ENCODE measurements at places on chromosomes 12 and 14.

DNA sequence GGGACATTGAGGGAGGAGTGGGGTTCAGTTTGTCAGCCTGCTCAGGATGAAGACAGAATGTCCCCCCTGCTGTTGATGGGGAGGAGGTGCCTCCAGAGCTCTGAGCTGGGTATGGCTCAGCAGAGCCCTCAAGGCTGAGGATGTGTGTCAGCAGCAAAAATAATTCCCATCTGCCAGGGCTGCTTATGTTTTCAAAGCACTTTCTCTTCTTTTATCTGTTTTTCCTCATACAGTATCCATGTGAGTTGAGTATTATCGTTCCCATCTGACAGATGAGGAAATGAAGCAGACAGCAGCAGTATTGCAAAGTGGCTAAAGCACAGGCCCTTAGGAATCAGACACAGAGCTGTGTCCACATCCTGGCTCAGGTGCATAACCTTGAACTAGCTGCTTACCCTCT, 94.1 kb downstream of the SLC8A3 start:
- no peak for DNase-seq

GRCh38 chr12:119089380-119090013, 89.2 kb upstream of the HSPB8 start:
- DNase-seq: no peak

DNA sequence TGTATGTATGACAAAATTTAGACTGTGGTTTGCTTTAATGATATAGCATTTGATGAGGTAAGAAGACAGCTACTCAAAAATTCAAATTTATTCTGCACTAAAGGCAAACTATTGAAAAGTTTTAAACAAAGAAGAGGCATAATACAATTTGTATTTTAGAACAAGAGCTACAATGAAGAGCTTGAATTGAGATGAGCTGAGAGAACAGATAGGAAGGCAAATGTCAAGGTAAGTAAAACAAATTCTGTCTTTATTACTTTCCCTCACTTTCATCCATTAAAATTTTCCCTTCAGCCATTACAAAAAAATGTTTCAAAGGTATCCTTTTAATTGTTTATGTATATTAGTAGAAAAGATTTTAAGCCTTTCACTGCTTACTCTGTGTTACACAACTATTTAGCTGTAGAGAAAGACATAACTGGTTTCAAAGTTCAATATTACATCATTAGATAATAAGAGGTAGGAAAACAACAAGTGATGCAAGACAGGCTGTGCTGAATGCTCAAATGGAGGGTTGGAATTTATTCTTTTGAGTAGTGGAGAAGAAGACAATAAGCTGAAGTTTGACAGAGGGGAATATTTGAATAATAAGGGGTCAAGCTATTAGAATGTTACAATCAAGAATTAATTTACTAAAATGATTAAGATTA, 1334.1 kb downstream of the FSCB start:
- DNase-seq: no peak

DNA sequence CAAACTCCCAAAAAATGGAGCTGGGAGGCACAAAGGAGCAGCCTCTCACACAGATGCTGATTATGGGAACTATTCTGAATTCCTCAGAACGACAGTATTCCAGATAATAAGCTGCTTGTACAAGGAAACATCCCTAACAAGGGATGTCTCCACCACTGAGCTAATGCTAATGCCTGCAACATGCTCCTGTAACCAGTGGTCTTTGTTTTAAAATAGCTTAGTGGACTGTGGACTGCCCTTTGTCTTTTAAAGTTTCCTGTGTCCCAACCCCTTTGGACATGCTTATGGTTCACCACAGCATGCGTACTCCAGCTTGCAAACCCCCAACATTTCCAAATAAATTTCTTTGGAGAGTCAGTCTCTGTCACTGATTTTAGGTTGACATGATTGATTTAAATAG, 16.4 kb upstream of the PITPNM2 start:
- DNase-seq: no peak

DNA sequence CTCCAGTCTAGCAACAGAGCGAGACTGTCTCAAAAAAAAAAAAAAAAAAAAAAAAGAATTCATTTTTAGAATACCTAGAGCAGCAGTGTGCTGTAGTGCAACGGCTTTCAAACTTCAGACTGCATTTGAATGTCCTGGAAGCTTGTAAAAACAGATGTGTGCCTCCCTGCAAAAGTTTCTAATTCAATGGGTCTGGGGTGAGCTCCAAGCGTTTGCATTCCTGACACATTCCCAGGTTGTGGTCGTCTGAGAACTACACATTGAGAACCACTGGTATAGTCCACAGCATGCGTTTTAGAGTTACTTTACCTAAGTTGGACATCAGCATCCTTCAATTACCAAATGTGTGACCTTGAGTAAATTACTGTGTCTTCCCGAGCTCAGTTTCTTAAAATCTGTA, 816.8 kb downstream of the NRXN3 start:
- DNase-seq: no peak

DNA sequence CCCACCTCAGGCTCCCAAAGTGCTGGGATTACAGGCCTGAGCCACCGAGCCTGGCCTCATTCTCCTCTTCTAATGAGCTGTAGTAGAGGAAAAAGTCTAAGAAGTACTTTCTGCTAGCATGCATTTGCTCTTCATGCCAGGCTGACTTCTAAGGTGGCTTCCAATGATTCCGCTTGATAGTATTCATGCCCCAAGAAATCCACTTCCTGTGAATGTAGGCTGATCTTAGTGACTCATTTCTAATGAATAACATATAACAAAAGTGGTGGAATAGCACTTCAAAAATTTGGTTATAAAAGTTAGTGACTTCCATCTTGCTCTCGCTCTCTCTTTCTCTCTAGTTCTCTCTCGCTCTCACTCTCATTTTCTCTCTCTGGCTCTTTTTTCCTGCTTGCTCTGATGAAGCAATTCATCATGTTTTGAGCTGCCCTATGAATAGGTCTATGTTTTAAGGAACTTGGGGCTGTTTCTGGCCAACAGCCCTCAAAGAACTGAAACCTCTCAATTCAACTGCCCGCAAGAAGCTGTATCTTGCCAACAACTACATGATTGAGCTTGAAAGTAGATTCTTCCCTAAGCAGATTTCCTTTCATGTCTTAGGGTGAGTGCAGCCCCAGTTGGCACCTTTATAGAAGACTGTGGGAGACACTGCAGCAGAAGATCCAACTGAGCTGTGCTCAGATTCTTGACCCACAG, 282.9 kb downstream of the RMST start:
- no peak for DNase-seq

- no peak for DNase-seq
Observed at GRCh38 chr12:100539202-100539601, 34.3 kb upstream of the GAS2L3 start.

- DNase-seq: no peak
Observed at GRCh38 chr12:107732365-107732764, 28.6 kb downstream of the PRDM4 start.

GRCh38 chr12:116880213-116880816, 926 bp downstream of the HRK start:
- no peak for DNase-seq

- no peak for DNase-seq
Observed at GRCh38 chr14:90555126-90556011, 158.5 kb downstream of the CALM1 start.

DNA sequence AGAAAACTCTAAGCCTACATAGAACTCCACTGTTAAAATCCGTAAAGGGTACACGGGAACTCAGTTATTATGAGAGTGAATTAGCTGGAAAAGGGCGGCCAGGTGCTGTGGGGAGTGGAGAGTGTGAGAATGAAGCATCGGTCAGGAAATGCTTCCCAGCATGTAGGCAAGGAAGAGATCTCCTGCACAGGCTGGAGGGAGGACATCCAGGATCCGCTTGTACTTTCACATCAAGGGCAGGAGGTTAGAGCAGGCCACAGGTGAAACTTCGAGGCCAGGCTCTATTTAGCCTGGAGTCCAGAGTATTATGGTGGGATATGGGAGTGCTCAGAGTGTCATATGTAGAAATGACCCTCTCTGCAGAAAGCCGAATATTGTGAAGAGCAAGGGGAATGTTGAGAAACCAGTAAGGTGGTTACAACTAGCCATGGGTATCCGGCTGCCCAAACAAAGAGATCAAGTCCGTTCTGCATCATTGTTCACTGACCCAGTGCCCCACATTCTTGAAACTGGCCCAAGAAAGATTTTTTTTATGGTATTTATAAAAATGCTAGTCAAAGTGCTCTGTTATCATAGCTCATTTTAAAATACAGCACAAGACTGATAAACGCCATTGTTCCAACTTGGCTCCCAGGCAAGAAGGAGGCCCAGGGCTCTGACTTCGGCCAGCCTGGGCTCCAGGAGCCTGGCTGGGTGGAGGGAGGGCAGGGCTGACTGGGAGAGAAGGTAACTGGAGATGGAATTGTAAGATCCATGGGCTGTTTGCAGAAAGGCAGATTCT, 79.4 kb upstream of the HIF1A start:
- DNase-seq: no peak

- no peak for DNase-seq
Observed at GRCh38 chr12:46657453-46658411, 168.1 kb downstream of the SLC38A4 start.

DNA sequence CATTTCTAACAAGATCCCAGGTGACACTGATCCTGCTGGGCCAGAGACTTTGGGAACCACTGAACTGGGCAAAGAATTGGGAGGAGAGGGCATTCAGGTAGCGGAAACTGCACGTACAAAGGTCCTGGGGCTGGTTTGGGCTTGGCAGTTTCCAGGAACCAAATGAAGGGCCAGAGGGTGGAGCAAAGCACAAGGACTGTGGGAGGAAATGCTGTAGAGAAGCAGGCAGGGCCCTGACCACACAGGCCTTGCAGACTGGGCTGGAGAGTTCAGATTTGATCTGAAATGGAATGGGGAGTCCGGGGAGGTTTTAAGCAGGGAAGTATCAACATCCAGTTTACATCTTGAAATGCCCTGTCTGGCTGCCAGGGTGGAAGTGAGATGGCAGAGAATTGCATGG, 195.1 kb downstream of the PHETA1 start:
- DNase-seq: no peak

- no peak for DNase-seq
Observed at GRCh38 chr14:98792171-98792570, 479.8 kb downstream of the BCL11B start.

DNA sequence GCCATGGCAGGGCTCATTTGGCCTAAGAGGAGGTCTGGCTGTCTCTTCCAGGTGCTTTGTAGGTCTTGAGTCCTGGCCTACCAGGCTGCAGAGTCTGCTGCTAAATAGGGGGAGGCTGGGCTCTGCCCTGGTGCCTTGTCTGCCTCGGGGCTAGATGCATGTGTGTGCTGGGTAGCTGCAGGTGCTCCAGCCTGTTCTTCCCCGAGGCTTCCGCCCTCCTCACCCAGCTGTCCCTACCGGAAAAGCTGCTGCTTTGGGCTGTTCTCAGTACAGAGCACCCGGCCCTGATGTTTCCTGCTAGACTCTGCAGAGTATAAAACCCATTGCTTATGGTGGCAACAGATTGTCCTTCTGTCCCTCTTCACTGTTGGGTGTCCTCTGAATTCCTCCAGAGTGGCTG, 37.7 kb downstream of the RAB35 start:
- DNase-seq: no peak

DNA sequence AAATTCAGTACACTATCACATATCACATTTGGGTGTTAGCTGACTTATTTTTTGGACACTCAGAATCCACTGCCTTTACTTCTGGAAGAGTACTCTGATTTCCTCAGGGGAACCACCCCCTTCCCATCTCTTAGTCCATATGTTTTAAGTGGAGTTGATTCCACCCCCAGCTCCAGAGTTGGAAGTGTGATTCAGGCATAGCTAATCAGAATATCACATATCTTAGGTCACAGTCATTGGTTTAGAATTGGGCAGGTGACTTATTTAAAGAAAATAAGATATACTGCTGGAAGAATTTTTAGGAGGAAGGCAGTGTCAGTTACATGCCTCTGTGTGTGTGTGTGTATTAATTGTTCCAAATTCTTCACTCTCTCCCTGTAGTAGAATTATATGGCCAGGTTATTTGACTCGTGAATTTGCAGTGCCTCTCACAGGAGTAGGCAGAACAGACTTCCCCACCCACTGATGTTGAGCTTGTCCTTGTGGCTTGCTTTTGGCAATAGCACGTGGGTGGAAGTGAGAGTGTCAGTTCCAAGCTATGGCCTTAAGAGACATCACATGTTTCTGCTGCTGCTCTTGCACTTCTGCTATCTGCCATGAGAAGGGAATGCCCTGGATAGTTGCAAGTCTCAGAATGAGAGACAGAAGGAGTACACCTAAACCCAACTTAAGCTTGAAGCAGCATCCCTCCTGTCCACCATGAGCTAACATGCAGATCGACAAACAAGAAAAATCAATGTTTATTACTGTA, 6.4 kb upstream of the GAS2L3 start:
- no peak for DNase-seq

DNA sequence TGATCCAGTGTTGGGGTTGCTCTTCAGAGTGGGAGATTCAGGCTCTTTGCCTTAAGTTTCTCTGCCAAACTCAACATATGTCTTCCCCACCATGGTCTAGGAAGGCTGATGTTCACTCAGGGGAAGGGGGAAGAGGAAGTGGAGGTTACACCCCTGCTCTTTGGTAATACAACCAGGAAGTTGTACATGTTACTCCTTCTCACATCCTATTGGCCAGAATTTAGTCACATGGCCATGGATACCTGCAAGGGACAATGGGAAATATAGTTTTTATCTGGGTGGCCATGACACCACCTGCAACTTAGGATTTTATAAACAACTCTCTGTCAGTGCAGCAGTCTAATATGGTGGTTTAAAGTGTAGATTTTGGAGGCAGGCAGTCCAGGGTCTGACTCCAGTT, 150.9 kb downstream of the TBX5 start:
- no peak for DNase-seq

GRCh38 chr14:34050606-34051005, 99.7 kb upstream of the EGLN3 start:
- DNase-seq: no peak

- no peak for DNase-seq
Observed at GRCh38 chr12:76555797-76556196, 3.8 kb downstream of the OSBPL8 start.

DNA sequence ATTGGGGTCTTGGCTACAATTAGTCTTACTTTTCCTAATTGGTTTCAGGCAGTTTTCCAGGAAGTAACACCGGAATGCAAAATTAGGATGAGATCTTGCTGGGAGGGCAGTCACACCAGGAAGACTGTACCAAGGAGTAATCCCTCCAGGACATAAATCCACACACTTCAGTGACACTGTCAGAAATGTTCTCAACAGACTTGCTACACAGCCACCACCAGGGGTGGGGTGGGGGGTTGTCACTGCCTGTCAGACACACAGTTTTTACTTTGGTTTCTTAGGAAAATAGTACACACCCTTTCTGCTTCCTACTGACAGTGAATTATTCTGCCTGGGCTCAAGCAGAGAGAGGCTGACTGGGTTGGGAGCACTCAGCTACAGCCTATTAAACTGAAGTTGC, 102.9 kb upstream of the CCDC196 start:
- no peak for DNase-seq

- no peak for DNase-seq
Observed at GRCh38 chr12:27077586-27077985, 4.8 kb downstream of the C12orf71 start.

- no peak for DNase-seq
Observed at GRCh38 chr14:63705561-63706070, 22.2 kb downstream of the SGPP1 start.

DNA sequence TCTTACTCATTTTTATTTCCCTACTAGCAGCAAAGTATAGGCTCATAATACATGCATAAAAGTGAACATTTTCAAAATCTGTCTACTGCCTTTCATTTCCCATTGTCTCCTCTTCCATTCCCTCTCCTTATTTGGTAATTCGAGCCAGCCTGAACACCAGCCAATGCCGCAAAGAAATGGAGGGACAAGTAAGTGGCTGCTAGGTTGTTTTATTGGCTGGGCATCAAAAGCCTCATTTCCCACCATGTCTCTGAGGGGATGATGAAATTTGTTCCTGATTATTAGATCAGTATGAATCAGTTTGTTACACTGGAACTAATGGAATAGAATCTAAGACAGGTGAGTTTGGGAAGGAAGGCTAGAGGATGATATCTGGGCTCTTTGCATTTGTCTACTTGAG, 143.5 kb downstream of the KCNA5 start:
- DNase-seq: no peak
